ENCODE measurements at places on chromosomes 2 and 18.

GRCh38 chr2:82508702-82509101 is 1950.4 kb downstream of the SUCLG1 start:
- DNase-seq, result no peak

DNA sequence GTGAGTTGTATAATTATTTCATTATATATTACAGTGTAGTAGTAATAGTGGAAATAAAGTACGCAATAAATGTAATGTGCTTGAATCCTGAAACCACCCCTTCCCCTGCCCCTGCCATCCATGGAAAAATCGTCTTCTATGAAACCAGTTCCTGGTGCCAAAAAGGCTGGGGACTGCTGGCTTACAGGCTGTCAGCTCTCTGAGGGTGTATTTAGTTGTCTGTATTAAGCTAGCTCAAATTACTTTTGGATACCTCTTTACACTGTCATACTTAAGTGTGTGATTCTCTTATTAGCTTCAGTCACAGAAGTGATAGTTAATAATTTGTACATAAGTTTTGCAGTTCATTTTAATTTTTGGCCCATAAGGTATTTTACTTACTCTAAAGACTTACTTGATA is 29.6 kb downstream of the LCLAT1 start:
- DNase-seq, result no peak

GRCh38 chr2:70696142-70696541 is 71.9 kb downstream of the ADD2 start:
- DNase-seq, result peak; percentile 4

- DNase-seq, result no peak
Observed at GRCh38 chr2:30708491-30709290, 98.6 kb downstream of the CAPN13 start.

DNA sequence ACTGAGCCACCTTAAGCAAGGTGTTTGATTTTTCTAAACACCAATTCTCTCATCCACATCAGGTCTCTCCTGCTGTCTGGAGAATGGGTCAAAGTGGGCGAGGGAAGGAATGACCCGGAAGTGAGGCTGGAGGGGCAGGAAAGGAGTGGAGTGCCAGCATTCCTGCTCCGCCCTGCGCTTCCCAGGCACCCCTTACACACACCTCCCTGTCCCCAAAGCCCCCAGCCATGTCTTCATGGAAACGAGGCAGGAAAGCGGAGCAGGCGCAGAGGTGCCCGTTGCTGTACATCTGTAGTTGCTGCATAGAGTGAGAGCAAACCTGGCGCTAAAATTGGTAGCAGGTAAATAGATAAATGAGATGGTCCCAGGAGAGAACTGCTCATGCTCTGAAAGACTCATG is 27.2 kb upstream of the NT5DC4 start:
- DNase-seq, result no peak

- no peak for DNase-seq
Observed at GRCh38 chr2:241015439-241015838, 17.0 kb downstream of the SNED1 start.

DNA sequence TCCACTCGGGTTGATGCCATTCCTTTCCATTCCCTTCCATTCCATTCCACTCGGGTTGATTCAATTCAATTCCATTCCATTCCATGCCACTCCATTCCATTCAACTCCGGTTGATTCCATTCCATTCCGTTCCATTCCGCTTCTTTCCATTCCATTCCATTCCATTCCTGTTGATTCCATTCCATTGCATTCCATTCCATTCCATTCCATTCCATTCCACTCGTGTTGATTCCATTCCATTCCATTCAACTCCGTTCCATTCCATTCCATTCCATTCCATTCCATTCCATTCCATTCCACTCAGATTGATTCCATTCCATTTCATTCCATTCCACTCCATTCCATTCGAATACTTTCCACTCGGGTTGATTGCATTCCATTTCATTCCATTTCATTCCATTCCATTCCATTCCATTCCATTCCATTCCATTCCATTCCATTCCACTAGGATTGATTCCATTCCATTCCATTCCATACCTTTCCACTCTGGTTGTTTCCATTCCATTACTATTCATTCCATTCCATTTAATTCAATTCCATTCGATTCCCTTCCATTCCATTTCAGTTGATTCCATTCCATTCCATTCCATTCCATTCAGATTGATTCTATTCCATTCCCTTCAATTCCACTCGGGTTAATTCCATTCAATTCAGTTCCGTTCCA is 1141.8 kb downstream of the RPIA start:
- no peak for DNase-seq

DNA sequence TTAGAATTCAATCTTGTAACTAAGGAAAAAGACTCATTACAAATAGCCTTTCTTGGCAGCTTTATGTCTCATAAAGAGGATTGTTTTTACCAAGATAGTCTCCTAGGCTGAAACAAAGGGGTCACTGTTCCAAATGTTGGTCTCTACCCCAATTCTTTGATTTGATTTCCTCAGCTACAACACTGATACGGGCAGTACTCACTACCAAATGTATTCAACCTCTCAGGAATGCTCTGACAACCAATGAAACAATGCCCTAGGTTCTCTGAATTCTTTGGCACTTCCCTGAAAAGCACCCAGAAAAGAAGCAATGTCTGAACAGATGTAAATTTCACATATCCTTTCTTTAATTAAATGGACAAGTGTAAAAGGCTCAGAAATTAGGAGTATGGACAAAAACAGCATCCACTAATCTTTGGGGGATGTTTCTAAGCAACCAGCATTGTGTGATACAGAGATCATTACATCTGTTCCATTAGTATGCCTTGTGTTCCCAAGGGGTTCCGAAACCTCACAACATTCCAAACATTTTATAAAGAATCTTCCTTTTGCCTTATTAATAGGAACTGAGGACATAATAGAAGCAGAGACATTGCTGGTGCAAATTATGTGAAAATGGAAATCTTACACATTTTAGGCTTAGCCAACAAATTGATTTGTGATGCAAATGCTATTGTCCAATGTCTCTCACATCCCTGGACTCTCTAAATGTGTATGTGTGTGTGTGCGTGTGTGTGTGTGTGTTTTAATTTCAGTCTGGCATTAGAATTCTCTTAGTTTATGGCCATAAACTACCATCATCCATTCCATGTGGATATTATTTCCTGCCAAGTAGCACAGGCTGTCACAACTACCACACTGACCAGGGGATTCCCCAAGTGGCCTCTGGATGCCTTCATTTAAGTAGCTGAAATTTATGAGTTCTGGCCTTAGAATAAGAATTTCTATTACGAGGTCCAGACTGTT is 276.0 kb downstream of the MTX2 start:
- no peak for DNase-seq

DNA sequence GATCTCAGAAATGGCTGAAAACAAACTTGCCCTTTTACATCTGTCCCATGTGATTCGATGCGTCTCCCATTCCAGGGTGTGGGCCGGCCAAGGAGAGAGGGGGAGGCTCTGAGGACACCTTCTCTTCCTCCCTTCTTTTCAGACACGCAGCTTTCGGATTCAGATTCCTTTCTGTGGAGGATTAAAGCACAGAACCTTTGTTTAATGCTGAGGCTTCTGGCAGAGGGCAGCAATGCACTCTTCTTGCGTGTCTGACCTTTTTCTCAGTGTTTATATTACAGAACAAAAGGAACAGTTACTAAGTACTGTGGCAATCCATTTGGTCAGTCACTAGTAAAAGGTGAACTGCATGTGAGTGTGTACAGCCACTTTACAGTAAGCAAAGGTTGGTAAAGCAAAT is 268.9 kb upstream of the CCDC68 start:
- no peak for DNase-seq

GRCh38 chr2:126901459-126901858 is 2.8 kb downstream of the TEX51 start:
- DNase-seq, result no peak

- no peak for DNase-seq
Observed at GRCh38 chr2:176819306-176819705, 393.3 kb upstream of the HNRNPA3 start.

GRCh38 chr18:23351521-23351920 is 101.6 kb upstream of the RIOK3 start:
- DNase-seq, result no peak

GRCh38 chr2:19799881-19800780 is 101.7 kb downstream of the TTC32 start:
- no peak for DNase-seq

DNA sequence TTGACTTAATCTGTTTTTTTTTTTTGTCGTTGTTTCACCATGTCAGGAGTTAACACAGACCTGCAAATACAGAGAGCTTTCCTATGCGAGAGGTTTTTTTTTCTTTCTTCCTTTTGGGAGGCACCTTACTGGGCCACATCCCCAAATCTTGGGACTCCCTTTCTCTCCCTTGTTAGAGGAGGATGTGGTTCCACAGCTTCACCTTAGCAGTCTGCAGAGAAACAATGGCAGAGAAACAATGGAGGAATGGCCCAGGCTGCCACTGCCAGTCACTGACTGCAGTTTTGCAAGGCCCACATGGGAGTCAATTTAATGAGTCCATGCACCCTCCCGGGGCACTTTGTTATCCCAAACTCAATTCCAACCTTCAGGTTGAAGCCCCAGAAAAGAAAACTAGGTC is 20.8 kb upstream of the PDK1 start:
- no peak for DNase-seq

GRCh38 chr18:45939236-45939635 is 27.9 kb downstream of the EPG5 start:
- no peak for DNase-seq

DNA sequence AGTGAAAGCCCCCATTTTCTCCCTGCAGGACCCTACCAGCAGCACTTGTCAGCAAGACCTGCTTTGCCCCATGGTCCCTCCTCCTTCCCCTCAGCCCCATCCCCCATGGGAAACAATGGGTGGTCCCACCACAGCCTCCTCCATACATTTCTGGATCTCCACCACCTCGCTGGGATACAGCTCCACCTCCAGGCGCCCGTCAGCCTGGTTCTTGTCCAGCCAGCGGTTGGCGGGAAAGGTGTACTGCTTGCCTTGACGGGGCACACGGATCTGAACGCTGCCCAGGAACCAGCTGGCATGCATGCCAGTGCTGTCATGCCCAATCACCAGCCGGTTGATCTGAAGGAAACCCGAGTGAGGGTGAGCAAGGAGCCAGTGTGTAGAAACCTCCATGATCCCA is 90.9 kb downstream of the LOXHD1 start:
- DNase-seq, result no peak

DNA sequence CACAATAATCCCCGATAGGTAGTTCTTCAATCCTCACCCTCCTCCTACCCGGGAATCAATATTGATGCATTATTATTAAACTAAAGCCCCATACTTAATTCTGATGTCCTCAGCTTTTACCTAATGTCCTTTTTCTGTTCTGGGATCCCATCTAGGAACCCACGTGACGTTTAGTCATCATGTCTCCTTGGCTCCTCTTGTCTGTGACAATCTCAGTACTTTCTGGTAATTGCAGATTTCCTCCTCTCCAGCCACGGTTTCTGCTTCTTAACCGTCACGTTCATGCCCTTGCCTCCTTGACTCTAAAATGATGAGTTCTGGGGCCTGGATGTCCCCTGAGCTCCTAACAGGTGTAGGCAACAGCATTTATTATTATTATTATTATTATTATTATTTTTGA is 2.9 kb upstream of the DGKD start:
- no peak for DNase-seq

- no peak for DNase-seq
Observed at GRCh38 chr2:98743835-98744234, 12.9 kb upstream of the MGAT4A start.

DNA sequence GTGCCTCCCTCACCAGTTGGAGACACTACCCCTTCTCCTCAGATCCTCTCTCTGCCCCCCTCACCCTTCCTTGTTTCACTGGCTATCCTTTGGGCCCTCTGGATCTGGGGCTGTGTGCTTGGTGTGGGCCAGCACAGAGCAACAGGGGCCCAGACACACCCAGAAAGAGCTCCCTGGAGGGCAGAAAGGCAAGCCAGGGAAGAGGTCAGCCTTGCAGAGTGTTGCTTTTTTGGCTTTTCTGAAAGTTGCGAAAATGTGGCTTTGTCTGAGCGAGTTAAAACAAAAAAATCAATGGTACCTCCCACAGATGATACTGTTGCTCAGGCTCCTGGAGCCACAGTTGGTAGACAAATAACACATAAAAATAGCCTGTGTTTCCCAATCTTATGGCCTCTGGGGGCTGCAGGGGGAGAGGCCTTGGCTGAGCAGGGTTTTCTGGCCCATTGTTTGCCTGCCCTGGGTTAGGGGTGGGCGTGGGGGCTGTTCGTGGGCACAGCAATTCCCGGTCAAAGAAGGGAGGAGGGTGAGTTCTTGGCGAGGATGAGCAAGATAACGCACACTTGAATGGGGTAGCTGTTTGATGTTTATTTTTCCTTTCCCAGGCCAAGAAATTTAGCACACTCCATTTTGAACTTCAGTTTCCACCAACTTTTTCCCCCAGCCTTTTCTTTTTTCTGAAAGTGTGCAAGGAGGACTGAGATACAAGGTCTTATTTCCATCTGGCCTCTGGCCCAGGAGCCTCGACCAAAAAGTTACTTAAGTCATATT is 167.0 kb upstream of the HAAO start:
- DNase-seq, result no peak
